ENCODE measurements at places on chromosomes 7 and 10.

DNA sequence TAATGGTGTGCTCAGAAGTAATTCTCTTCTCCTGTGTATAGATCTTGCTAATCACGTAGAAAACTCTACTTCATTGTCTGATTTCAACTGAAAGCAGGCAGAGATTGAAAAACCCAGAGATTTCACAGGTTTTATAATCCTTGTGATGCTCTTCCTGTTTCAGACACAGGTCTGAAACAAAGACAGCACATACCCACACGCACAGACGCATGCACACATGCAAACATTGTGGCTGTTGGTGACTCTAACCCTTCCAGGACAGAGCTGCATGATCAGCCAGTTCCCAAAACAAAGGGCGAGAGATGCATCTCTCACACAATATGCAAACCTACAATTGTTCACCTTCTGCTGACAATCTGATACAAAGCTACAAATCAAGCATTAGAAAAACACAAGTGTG lies 11.1 kb upstream of the TFEC start:
- DNase-seq = no peak

DNA sequence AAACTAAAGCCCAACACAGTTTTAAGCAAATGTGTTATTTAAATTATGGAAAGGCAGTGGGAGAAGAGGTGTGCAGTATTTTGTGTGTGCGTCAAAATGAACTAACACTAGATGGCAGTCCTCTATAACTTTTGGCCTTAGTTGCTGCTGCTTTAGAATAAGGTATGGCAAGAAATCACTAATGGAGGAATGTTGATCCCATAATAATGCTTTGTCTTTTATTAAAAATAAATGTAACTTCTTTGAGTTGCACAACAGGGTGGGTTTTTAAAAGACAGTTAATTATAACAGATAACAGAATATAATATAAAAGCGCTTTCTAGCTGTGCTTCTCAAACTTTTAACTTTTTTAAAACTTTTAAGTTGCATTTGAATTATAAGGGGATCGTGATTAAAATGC lies 56.4 kb downstream of the BBS9 start:
- no peak for DNase-seq

- DNase-seq = no peak
Measured at GRCh38 chr10:22737587-22737986, 23.2 kb upstream of the PIP4K2A start.

DNA sequence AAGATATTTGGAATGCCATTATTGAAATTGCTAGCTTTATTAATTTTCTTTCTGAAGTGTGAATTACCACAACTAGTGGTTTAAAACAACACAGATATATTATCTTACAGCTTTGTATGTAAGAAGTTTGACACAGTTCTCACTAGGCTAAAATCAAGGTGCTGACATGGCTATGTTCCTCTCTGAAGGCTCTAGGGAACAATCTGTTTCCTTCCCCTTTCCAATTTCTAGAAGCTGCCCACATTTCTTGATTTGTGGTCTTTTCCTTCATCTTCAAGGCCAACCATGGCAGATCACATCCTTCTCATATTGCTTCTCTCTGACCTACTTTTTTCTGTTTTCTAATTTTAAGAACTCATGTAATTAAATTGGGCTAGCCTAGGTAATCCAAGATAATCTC lies 43.3 kb upstream of the SLC26A3 start:
- no peak for DNase-seq

DNA sequence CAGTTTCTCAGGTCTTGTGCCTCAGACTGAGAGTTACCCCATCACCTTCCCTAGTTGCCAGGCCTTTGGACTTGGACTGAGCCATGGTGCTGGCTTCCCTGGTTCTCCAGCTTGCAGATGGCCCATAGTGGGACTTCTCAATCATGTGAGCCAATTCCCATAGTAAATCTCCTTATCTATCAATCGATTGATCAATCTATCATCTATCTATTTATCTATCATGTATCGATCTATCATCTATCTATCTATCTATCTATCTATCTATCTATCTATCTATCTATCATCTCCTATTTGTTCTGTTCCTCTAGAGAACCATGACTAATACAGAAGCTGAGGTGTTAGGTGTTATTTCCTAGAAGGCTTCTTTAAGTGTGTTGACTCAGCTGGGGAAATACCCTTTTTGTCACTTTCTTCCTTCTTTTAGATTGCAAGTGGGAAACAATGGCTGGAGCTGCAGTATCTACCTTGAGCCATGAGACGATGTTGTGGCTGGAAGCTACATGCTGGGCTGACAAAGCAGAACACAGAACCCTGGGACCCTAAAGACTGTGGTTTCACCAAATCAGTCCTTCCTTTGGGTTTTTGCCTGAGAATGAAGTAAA lies 234.7 kb upstream of the GLI3 start:
- no peak for DNase-seq

DNA sequence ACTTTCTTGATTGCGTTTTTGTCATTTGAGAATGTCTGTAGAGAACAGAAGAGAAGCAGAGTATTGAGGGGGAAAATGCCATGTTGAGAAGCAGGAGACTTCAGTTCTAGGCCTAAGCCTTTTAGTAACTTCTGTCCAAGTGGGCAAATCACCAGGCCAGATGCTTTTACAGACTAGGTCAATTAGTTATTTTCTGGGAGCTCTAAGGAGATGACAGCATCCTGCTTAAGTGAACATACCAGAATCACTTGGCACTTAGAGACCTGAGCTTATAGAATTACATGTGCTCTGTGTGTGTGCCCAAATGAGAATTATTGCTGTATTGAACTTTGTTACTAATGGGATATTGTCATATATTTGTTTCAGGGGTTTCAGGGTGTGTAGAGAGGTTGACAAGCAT lies 24.0 kb downstream of the AGK start:
- DNase-seq = no peak

- no peak for DNase-seq
Measured at GRCh38 chr7:88169717-88170320, 50.0 kb downstream of the SRI start.

DNA sequence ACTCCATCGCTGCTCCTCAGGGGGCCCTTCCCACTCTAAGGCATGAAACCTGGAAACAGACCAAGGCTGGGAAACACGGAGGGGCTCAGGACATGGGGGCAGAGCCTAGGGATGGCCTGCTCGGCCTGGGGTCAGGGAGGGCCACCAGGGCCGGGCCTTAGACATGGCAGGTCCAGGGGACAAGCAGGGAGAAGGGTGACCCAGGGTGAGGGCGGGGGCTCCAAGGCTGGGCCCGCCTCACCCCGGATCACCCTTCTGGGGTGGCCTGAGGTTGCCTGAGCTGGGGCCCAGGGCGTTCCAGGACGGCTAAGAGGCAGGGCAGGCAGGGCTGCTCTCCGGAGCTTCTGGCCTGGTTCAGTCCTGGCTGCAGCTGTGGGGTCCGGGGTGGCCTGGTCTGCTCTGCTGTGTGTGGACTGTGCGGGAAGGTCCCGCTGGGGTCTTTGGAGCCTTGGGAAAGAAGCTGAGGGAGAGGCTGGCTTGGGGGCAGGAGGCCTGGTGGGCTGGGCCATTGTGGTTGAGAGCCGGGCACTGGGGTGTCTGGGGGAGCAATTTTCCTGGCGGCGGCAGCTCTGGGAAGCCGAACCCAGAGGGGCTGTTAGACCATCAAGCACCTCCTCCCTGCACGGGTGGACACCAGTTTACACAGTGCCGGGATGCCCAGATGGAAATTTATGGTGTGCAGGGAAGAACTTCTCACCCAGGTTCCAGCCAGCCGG lies 52.2 kb downstream of the UNCX start:
- no peak for DNase-seq

- DNase-seq = no peak
Measured at GRCh38 chr10:34835908-34836508, 20.9 kb upstream of the PARD3 start.

- DNase-seq = no peak
Measured at GRCh38 chr7:135386181-135386580, 123.7 kb downstream of the CNOT4 start.

GRCh38 chr10:27908231-27908630 lies 90.6 kb downstream of the ODAD2 start:
- no peak for DNase-seq

- DNase-seq = no peak
Measured at GRCh38 chr7:44073664-44074348, 8.4 kb upstream of the PGAM2 start.

- no peak for DNase-seq
Measured at GRCh38 chr7:142438235-142438922, 180.5 kb upstream of the PRSS58 start.

DNA sequence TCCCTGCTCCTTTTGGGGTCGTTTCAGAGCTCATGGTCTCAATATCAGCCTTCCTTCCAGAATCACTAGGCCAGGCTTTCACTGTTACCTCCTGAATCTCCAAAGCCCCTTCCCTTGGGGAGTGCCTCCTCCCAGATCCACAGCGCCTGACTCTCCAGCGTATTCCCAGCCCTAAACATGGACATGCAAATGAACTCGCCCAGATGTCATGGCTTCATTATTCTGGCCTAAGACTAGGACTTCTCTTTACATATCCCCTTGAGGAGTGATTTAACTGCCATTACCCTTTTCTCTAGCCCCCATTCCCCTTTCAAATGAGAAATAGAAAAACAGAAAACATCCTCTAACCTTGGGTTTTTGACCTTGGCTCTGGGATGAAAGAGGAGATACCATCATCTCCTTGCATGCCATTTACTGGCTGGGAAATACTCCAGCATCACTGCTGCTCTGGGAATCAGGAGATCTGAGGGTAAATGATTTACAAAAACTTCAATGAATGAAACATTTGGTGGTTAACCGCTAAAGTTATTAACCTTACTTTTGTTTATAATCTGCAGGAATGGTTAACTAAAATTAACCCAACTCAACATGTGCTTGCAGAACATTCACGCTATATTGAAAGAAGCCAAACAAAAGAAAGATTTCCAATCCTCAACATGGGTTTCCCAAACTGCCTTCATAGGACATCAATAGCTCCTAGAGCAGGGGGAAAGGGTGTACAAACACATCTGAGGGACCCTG lies 37.0 kb downstream of the FAM171A1 start:
- no peak for DNase-seq

DNA sequence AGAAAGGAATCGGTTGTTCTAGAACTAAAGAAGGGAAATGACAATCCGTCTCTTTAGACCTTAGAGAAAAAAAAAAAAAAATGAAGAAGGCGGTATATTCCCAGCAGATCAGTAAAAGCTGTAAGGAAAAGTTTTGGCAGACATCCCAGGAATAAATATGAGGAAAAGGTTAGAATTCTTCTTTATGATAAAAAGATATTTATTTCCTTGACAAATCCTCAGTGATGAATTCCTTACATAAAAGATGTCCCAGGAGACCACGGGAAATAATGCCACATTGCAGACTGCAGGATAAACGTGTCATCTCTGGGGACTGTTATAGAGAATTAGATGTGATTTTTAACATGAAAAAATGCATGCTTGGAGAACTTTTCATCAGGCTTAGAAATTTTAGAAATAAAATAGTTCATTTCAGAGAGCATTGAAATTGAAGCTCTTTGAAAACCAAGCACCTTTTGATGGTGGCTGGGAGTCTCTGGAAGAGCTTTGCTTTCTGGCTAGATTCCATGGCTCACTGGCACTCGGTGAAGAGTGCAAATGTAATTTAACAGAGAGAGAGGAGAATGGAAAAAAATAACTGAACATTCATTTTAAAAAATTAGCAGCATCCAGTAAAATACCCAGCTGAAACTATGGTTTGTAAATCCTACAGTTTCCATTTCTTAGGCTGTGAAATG lies 98.2 kb downstream of the PRPF18 start:
- DNase-seq = no peak

DNA sequence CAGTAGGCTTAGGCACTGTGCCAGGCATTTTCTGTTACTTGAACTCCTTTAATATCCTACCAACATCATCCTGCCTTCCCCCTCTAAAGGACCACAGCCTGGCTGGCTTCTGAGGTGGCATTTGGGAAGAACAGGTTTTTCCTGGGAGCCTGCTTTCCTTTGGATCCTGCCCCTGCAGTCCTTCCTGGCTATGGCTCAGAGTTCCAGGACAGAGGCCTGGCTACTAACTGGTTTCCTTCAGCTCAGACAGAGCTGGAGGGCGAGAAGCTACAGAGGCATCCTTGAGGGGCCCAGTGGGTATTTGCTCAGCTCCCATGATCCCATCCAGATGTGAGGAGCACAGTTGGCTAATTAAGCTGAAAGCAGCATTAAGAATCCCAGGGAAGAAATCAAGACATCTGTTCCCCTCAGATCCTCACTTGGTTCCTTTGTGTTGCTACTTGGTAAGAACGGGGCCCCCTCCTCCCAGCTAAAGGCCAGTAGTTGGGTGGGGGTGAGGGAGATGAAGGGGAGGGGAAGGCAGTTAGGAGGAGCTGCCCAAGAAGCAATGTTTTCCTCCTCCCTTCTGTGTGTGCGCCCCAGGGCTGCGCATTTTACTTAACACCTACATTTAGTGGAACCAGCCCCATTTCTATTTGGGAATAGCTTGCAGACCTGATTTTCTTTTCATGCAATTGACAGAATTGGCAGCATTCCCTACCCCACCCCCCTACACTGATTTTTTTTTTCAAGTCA lies 142.6 kb upstream of the SORCS3 start:
- DNase-seq = no peak

DNA sequence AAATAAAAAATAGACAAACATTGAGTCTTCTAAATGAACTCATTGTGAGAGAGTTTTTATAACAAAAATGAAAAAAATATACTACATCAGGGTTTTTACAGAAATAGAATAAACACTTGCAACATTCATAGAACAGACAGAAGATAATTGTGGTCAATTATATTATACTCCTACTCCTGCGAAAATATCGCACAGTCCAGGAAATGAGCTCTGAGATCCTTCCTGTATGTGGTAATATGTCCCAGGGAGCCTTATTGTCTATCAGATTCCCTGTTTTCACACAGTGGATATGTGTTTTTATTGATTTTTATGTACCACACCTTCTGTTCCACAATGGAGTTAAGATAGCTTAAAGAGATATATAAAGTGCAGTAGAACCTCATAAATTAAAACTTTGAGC lies 27.5 kb upstream of the RELN start:
- no peak for DNase-seq

- DNase-seq = no peak
Measured at GRCh38 chr10:69242852-69243212, 22.7 kb downstream of the HKDC1 start.

All from effector memory CD4-positive, alpha-beta T cell (primary cell).